ENCODE measurements at places on chromosomes 4 and X.

DNA sequence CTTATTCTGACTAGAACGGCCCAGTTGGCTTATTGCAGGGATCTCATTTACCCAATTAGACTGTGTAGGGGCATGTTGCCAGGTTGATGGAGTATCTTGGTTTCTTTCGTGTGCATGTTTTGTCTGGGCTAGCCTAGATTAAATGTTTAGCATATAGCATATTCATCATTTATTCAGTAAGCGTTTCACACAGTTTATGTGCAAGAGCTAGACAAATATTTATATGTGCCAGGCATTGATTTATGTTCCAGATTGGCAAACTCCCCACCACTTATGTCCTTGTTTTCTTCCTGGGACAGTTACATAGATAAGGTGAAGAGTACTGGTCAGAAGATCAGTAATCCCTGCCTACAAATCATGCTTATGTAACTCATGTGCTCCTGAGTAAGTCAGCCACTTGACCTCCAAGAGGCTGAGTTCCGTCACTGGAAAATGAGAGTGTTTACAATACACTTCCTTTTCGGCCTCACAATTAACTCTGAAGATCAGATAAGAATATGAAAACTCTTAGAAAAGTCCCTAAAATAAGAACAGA lies 57.2 kb downstream of the RUFY3 start:
- no peak for DNase-seq

DNA sequence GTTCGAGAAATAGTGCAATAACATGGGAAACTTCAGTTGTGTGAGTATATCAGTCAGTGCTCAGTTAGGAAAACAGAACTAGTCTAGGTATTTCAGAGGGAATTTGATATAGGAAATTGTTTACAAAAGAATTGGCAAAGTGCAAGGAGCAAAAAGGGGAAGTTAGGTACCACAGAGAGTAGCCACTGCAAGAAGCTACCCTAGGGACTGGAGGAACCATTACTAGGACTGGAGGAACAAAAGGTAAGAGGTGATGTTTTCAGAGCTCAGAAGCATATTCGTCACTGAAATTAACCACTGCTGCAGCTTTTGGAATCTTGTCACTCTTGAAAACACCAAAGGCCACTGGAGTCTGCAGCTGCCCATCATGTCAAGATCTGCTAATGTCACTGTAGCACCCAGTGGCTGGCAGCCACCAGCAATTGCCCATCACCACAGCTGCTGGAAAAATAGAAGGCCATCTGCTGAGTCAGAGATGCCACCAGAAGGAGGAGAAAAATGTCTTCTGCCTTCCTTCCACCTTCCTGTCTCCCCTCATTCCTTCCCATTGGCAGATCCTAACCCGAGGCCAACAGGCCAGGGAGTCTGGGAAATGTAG lies 160.6 kb upstream of the RPS6KA3 start:
- no peak for DNase-seq

- no peak for DNase-seq
These were observed 64.4 kb downstream of the RPS6KA6 start for GRCh38 chrX:84123585-84123984.

GRCh38 chr4:7873881-7874280 lies 65.8 kb downstream of the AFAP1 start:
- no peak for DNase-seq

- DNase-seq: no peak
These were observed 79.1 kb upstream of the DDX60 start for GRCh38 chr4:168397611-168398169.

- DNase-seq: no peak
These were observed 26.8 kb upstream of the ESX1 start for GRCh38 chrX:104281564-104281963.

DNA sequence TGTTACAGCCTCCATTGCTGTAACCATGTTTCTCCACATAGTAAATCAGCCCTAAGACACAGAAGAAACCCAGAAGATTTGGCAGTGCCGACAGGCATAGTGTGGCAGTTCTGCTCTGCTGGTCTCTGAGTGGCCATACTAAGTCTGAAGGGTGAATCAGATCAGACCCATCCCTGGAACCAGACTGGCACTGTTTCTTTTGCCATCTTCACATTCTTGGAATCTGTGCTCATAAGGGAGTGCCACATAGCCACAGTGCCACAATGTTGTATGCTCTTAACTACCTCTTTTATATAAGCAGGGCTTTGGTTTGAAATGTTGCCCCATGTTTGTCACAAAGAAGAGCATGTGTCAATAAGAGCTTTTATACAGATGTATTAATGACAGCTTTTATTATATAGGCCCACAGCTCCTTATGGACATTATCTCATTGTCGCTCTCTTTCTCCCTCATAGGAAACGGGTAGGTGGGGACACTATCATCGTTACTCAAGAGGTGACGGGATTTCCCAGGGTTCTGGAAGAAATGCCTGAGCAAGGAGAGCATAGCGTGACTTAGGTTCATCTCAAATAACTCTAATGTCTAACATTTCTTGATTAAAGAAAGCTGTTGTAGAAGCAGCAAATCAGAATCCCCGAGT lies 128.2 kb downstream of the CBR4 start:
- DNase-seq: no peak

GRCh38 chrX:121360280-121360679 lies 312.9 kb downstream of the GLUD2 start:
- no peak for DNase-seq

- no peak for DNase-seq
These were observed 204.7 kb downstream of the SPRY1 start for GRCh38 chr4:123600987-123601904.

GRCh38 chr4:186586205-186586604 lies 30.8 kb upstream of the MTNR1A start:
- DNase-seq: no peak

GRCh38 chr4:105709081-105709450 lies 482 bp downstream of the GSTCD start:
- peak; percentile 25 for DNase-seq

All from activated CD4-positive, alpha-beta T cell treated with anti-CD3 and anti-CD28 coated beads, Interleukin-2, amount 10 ng/mL, durations not matched to agents 7 days and 5 days (primary cell).